ENCODE measurements at places on chromosomes 6 and 20.

DNA sequence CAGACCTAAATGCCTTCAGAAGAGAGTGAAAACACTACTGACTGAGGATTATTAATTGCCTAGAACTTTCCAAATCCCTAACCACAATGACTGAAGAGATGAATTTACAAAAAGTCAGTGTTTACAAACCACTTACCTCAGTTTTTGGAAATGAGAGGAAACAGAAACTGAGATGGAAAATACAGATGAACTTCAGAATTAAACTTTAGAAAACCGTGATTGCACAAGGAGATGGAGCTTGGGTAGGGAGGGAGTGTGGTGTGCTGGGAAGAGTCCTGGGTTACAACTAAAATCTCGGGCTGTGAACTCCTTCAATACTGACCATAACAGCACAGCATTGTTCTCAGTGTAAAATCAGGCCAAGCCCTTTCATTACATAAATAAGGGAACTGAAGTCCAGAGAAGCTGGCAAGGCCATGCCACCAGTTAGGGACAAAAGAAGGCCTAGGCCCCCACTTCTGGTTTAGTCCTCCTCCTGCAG, 4.0 kb downstream of the ELMO2 start:
- no peak for DNase-seq

- DNase-seq, result no peak
These were observed 18.2 kb upstream of the POLR1H start for GRCh38 chr6:30042914-30043313.

DNA sequence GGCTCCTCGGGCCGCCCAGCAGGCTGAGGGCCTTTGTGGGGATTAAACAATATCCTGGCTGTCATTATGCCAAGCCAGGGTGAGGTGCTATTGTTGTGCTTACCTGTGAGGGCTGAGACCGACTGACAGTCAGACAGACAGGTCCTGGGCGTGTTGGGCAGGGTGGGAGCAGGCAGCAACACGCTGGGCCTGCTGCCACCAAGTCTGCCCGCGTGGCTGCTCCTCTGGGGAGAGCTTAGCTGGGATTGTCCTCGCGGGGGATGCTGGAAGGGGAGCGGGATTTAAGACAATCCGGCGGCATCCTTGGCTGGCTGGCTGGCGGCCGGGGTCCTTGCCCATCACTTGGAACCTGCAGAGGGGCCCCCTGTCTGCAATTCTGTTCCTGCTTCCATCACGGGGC, 20.0 kb downstream of the ITPR3 start:
- DNase-seq, result no peak

- DNase-seq, result no peak
These were observed 31.0 kb downstream of the IBTK start for GRCh38 chr6:82216549-82216948.

Measured in WTC11 (cell line).